ENCODE measurements at places on chromosomes 7 and 10. TPM values are rescaled to one million over a fixed set of nuclear protein-coding genes. Genes with fewer than 3 reads are reported as not detected.

The IFIT2 gene
- 8.3 TPM for total RNA-seq

The NKX2-3 gene
- total RNA-seq = not detected

The CYP3A4 gene
- total RNA-seq = not detected

The PON1 gene
- not detected for total RNA-seq

The PNLIPRP2 gene
- total RNA-seq = not detected

The GPR26 gene
- not detected for total RNA-seq

The NKX6-2 gene
- total RNA-seq = not detected

DNA sequence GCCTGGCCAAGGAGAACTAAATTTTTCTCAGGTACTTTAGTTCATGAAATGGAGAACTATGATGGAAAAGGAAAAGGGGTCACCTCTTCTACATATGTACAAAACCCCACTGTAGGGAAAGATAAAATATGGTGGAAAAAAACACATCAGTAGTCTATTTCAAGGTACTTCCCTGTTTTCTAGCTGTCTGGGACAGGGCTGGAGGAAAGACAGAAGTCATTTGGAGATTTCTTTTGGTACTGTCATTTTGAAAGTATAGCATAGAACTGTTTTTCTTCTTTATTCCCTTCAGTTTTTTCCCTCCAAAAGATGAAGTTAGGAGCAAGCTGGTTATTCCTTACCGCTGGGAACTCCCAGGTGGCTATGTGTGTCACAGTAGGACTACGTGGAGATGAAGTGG lies 196.1 kb downstream of the DOCK4 start:
- DNase-seq = no peak
- no peaks in the 10 kb centered on the region for H3K36me3 ChIP-seq
- H3K27me3 ChIP-seq = peaks cover 4% of the 10 kb centered on the region
- no peak overlapping the region for H3K27ac ChIP-seq

- no peaks in the 10 kb centered on the region for H3K36me3 ChIP-seq
- H3K27me3 ChIP-seq = peaks cover 14% of the 10 kb centered on the region
- no peak overlapping the region for H3K27ac ChIP-seq
These were observed 55.3 kb upstream of the OPN4 start for GRCh38 chr10:86599041-86599440.

DNA sequence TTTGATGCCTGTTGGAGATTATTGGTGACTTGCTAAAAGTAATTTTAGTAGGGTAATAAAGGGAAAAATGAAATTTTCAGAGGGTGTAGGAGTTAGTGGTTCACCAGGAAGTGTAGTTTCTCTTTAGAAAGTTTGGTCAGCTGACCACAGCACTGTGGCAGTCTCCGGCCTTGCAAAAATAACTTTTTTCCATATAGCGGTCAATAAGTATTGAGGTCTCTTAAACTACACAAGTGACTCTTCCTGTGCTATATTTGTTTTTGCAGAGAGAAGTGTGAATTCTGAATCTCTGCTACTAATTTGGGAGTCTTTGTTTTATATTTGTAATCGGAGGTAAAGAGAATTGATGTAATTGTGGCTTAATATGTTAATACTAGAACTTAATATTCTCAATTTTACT lies 24.3 kb downstream of the PTPN12 start:
- peaks cover 16% of the 10 kb centered on the region for H3K36me3 ChIP-seq
- no peak for DNase-seq
- H3K27ac ChIP-seq = peak overlapping the region; percentile 39

DNA sequence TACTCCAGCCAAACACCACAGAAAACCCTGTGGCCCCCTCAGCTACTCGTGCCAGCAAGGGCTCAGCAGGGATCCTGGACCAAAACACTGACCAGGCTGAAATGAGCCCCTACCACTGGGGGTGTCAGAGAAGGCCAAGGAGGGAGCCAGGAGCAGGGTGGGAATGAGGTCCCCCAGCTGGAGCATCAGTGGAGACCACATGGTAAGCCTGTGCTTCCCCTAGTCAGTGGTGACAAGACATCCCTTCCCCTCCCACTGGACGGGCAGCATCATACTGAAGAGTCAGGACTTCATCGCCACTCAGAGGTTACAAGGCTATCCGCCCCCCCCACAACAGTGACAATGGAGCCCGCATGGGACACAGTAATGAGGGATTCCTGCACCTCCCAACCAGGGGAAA lies 99.6 kb downstream of the LHPP start:
- peaks cover 24% of the 10 kb centered on the region for H3K4me1 ChIP-seq
- H3K27ac ChIP-seq = no peak overlapping the region
- no peak for DNase-seq
- no peak overlapping the region for H3K4me3 ChIP-seq

GRCh38 chr7:35277359-35277758 lies 23.5 kb upstream of the TBX20 start:
- H3K27ac ChIP-seq = no peak overlapping the region
- no peaks in the 10 kb centered on the region for H3K4me1 ChIP-seq
- H3K4me3 ChIP-seq = no peak overlapping the region
- no peaks in the 10 kb centered on the region for H3K36me3 ChIP-seq
- peaks cover 6% of the 10 kb centered on the region for H3K27me3 ChIP-seq

GRCh38 chr10:104297697-104298660 lies 29.0 kb downstream of the GSTO2 start:
- peaks cover 14% of the 10 kb centered on the region for H3K36me3 ChIP-seq
- peaks cover 93% of the 10 kb centered on the region for H3K4me1 ChIP-seq

GRCh38 chr7:100890653-100891567 lies 1.4 kb upstream of the UFSP1 start:
- DNase-seq = no peak
- H3K27me3 ChIP-seq = peaks cover 5% of the 10 kb centered on the region
- peak overlapping the region; percentile 80 for H3K4me3 ChIP-seq
- peaks cover 35% of the 10 kb centered on the region for H3K4me1 ChIP-seq
- peak overlapping the region; percentile 83 for H3K27ac ChIP-seq
- H3K36me3 ChIP-seq = peaks cover 28% of the 10 kb centered on the region

- H3K36me3 ChIP-seq = no peaks in the 10 kb centered on the region
- no peak for DNase-seq
- peak overlapping the region; percentile 53 for H3K27ac ChIP-seq
- no peaks in the 10 kb centered on the region for H3K27me3 ChIP-seq
- peaks cover 45% of the 10 kb centered on the region for H3K4me1 ChIP-seq
These were observed 61.3 kb downstream of the CD36 start for GRCh38 chr7:80699721-80700256.

- peak overlapping the region; percentile 24 for H3K4me3 ChIP-seq
- H3K27me3 ChIP-seq = 0 out of 2 replicates have a peak, but pooled peaks cover 9% of the 10 kb centered on the region
- peaks cover 43% of the 10 kb centered on the region for H3K4me1 ChIP-seq
These were observed 13.3 kb upstream of the ACSL5 start for GRCh38 chr10:112360308-112361270.

GRCh38 chr7:78218876-78219275 lies 420.3 kb downstream of the PHTF2 start:
- H3K27ac ChIP-seq = peak overlapping the region; percentile 52
- peaks cover 3% of the 10 kb centered on the region for H3K27me3 ChIP-seq

DNA sequence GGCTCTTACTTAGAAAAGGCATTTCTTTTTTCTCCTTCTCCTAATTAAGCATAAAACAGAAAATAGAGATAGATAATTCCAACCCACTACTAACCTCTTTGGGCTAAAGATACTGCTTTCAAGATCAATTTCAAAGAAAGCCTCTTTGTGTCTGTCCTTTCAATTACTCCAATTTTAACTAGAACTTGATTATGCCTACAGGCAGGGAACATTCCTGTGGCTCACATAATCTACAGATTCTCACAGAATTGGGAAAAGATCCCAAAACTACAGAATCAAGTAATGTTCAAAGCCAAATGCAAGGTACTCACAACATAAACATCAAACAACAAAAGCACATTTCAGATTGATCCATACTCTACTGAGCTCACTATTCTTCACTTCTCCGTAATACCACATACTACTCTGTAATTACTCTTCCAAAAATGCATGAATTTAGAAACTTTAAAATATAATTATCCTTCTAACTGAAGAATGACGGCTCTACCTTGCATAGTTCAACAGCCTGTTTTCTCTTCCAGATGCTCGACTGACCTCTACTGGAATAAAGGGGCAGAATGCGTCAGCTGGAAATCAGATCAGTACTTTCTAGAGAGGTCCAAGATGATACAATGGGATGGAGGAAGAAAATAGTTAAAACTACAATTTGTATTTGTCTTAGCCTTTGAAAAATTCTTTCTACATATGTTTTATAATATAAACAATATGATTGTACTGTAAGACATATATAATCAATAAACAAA lies 3.9 kb downstream of the MTERF1 start:
- H3K4me1 ChIP-seq = peaks cover 36% of the 10 kb centered on the region
- H3K36me3 ChIP-seq = peaks cover 13% of the 10 kb centered on the region
- H3K27me3 ChIP-seq = no peaks in the 10 kb centered on the region
- no peak overlapping the region for H3K27ac ChIP-seq
- peak; percentile 32 for DNase-seq
